ENCODE measurements at places on chromosomes 1 and 21.

- DNase-seq = no peak
Observed at GRCh38 chr1:185603158-185603557, 131.0 kb upstream of the HMCN1 start.

- peak; percentile 62 for DNase-seq
Observed at GRCh38 chr1:20485527-20486456, at the start of gene CAMK2N1. Gene CAMK2N1, minus strand, starts transcription at chr1:20486210. Its CDS starts 831 bp downstream, at chr1:20485379.

DNA sequence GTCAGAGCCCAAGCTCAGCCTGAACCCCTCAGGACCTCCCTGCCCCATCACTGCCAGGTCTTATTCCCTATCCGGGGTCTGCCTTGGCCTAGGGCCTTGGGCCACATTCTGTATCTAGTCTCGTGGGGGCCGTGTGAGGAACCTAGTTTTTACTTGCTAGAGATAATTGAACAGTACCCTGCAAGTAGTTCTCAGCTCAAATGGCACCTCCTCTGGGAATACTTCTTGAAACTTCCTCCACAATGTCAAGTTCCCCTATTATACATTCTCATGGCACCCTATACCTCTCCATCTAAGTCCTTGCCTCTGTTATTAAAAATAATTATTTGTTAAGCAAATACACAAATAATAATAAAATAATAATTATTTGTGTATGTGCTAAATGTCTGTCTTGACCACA is 32.9 kb upstream of the CSF1 start:
- no peak for DNase-seq

DNA sequence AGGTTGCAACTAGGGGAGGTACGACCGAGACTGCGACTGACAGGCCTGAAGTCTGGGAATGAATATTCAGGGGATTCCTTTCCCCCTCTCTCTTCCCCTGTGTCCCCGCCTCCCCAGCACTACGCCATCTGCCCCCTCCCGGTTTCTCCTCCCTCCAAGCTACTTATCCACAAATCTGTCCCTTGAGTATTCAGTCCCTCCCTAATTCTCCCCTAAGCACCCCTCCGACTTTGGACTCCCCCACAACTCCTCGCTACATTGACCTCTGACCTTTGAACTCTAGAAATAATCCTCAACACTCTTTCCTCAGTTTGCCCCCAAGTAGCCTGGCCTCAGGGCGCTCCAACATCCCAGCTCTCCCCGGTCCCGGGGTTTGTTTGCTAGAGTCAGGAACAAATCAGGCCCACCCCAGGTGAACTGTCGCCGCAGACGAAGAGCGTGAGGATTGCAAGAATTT is 393 bp downstream of the LYSMD1 start:
- DNase-seq = peak; percentile 59

DNA sequence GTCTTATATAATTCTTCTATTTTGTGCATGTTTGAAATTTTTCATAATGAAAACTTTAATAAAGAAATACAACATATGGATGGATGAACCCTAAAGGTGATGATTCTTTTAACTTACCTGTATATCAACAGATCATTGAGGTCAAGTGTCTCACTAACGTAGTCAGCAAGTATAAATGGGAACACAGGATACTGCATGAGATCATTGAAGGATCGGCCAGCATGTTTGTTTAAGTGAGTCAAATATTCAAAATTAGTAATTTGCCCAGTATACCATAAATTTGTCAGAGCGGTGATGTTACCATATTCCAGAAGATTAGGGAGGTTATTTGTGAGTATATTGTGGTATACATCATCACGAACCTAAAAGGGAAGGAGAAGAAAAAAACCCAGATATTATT is 71.0 kb upstream of the GNG4 start:
- peak; percentile 72 for DNase-seq

DNA sequence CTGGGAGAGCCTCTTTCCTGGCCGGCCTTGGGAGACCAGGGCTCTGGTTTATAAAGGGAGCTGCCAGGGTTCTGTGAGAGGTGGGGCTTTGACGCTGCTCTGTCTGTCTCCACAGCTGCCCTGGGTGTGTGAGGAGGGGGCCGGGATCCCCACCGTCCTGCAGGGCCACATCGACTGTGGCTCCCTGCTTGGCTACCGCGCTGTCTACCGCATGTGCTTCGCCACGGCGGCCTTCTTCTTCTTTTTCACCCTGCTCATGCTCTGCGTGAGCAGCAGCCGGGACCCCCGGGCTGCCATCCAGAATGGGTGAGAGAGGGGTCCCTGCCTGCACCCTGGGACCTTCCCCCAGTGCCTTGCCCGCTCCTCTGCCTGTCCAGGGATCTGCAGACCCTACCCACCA is 11.6 kb downstream of the SERINC2 start:
- DNase-seq = no peak

DNA sequence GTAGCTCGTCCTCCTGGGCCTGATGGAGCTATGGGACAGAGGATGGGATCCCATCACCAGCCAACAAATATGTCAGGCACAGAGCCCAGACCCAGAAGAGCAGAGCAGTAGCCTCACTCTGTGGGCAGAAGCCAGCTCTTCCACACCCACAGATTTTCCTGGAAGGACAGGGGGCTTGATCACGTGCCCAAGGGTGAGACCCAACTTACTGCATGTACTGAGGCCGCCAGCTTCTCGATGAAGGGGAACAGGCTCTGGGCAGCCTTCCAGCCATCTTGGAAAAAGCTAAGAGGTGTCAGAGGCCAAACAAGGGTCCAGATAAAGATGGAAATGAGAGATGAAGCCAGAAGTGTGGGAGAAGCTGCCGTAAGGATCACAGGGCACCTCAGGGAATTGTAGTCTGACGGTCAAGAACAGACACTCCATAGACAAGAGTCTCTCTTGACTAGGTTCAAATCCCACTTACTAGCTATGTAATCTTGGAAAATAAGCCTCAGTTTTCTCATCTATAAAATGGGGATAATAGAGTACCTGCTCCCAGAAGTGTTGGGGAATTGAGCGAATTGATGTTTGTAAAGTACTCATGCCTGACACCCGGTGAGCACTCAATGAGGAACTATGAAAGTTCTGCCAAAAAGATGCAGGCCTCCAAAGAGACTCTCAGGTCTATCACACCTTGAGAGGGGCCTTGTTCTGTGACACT is 17.0 kb upstream of the TCEA3 start:
- DNase-seq = no peak

Data from fibroblast of mammary gland (primary cell).